ENCODE measurements at places on chromosomes 2 and 18. TPM values are rescaled to one million over a fixed set of nuclear protein-coding genes. Genes with fewer than 3 reads are reported as not detected.

CROCC2 gene
- total RNA-seq, result not detected

MAP3K19 gene
- total RNA-seq, result not detected

OTOS gene
- not detected for total RNA-seq

BIRC6 gene
- total RNA-seq, result 83.1 TPM

IL18R1 gene
- 4.0 TPM for total RNA-seq

LCT gene
- 0.07 TPM for total RNA-seq

GCG gene
- not detected for total RNA-seq
